ENCODE measurements at places on chromosomes 2 and 18.

- DNase-seq = no peak
Observed at GRCh38 chr18:73101977-73102376, 234.2 kb upstream of the NETO1 start.

DNA sequence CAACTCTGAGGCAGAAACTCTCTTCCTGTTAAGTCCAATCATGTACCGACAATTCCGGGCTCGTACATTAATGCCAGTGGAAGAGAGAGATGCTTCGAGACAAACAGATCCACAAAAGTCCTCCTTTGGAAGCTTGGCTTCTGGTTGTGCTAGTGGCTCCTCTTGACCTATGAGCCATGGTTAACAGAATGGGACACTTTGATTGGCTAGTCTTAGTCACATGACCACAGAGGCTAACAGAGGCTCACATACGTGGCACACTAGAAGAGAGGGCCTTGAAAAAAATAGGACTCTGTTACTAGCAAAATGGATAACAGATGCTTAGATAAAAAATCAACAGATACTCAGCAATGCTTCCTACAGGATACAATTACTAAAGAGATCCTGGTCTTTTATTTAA, 1211.9 kb upstream of the GYPC start:
- DNase-seq = no peak

DNA sequence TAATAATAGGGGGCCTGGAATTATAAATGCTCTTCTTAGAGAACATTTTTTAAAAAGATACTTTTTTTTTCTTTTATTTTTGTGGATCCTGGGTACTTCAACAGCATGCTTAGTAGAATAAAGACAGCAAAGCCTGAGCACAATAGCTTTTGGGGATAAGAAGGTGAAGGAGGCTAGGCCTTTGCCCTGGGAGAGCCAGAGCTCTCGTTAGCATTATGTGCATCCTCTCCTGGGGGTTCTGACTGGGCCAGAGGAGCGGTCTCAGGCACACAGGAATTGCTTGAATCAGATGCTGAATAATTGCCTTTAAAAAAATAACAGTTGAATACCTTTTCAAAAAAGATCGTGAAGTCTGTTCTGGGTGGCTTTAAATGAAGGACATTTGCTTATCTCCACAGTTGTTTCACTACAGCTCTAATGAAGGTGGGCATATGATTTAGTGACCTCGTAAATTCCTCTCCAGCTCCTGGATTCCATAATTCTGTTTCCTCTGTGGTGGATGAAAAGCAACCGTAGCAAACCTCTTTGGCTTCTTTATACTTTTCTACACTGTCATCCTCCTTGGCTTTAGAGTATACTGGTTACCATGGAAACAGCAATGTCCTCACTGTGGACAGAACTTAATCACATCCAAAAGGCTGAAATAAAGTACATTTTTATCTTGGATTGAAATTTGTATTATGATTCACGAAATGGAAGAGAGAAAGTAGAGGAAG, 133.8 kb downstream of the MAIP1 start:
- no peak for DNase-seq

GRCh38 chr2:67286981-67287759, 110.0 kb upstream of the ETAA1 start:
- DNase-seq = no peak

- DNase-seq = no peak
Observed at GRCh38 chr2:12430407-12431133, 286.2 kb upstream of the TRIB2 start.

- no peak for DNase-seq
Observed at GRCh38 chr18:28409811-28410210, 232.9 kb upstream of the CDH2 start.

GRCh38 chr2:220144411-220144810, 517.0 kb downstream of the SLC4A3 start:
- DNase-seq = no peak

DNA sequence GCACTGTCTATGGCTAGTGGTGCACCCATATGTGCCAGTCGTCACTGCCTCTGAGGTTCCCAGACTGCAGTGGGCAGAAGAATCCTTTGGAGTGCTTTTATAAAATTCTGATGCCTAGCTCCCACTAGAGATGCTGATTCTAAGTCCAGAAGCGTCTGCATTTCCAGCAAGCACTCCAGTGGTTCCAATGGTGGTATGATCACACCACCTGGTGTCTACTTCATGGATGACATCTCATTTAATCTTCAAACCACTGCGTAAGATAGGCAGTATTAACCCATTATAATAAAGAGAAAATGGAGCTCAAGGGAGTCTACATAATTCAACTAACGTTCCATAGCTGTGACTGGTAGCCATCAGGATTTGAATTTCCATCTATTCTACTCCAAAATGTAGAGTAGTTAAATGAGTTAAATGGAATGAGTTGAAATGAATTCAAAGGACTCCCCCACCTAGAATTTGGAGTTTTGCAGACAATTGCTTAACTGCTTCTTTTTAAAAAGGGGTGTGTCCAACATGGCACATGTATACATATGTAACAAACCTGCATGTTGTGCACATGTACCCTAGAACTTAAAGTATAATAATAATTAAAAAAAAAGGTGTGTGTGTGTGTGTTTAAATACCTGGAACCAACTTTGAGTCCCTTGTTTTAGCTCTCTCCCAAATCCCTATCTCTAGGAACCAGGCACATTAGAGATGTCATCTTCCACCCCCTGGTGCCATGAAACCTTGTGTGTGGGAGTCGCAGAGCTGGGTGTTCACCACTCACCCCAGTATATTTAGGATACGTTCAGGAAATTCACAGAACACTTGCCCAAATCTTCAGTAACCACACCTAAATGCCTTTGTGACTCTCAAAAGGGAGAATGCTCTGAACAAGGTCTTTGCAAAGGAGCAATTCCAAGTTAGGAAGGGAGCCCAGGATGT, 14.1 kb downstream of the LAMA3 start:
- DNase-seq = no peak

DNA sequence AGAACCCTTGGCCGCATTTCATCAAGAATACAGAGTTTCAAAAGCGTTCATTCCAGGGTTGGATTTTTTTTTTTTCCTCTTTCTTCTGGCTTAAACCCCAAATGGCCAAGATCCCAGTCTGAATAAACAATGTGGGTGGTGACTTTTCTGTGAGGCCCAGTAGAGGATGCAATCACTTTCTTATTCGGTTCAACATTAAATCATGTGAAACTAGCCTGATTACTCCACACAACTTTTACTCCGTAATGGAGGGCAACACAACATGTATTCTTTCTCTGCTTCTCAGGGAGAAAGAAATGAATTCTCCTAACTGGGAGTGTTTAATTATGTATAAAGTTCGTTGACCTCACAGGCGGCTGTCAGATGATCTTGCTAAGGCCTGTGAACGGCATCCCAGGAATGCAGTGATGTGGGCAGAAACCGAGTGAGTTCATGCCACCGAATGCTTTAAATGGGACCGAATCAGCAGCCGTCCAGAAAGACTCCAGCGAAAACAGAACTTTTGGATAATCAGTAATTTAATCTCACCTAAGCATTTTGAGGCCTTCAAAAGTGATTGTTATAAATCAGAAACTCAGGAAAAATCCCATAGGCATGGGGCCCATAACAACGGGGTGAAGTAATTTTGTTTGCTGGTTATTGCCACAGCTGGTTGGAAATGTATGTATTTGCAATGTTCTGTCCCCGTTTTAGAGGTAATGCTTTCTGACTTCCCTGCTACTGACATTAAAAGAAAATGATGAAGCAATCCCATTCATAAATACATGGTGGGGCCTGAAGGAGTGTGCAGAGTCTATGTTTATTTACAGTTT, 81.5 kb downstream of the BCL2 start:
- DNase-seq = no peak

DNA sequence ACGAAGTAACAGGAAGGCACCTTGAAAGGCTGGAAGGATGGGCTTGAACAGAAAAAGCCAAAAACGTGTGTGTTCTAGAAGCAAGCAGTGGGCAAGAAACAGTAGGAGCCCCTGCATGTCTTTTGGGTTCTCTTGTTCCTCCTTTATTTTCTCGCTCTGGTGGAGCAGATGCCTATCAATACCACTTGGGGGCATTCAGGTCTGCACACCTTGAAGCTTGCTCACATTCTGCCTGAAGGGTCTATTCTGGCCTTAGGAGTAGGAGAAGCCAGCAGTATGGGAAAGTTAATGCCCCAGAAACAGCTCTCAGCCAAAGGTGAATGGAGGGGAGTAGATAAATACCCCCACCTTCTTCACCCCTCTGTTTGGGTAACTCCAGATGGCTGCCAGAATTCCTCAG, 204.5 kb downstream of the TXNL1 start:
- no peak for DNase-seq

DNA sequence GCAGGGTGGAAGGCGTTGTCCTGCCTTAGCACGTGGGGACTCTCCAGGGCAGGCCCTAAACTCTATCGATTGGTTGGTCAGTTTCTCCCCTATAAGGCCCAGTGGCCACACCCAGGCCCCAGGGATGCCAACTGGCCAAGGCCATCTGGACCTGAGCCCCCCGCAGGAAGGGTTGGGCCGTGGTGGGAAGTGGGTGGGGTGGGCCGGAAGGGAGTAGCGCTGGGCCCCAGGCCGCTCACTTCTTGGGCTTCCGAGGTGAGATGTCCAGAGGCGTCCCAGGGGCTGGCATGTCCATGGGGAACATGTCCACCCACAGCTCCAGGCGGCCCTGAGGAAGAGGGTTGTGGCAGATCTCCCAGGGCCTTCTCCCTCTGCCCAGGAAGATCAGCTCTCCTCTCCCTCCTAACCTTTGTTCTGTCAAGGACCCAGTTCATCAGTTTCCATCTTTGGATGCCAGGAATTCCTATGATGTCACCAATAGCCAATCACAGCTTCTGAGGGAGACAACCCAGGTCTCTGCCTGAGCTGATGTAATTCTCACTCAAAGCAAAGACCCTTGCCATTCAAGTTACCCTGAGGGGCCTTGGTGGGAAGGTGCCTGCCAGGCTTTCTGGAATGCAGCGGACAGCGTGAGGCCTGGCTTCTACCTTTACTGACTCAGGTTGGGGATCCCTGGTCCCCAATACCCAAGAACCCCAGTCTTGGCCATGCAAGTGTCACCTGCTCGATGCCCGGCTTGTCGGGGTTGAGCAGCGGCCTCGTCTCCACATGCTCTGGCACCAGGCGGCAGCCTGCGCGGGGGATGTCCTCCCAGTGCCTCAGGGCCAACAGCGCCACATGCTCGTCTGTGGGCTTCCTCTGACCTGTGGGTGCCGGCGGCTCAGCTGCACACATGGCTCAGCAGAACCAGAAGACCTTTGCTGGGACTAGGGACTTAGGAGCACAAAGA, 14.4 kb downstream of the OTOF start:
- DNase-seq = no peak

DNA sequence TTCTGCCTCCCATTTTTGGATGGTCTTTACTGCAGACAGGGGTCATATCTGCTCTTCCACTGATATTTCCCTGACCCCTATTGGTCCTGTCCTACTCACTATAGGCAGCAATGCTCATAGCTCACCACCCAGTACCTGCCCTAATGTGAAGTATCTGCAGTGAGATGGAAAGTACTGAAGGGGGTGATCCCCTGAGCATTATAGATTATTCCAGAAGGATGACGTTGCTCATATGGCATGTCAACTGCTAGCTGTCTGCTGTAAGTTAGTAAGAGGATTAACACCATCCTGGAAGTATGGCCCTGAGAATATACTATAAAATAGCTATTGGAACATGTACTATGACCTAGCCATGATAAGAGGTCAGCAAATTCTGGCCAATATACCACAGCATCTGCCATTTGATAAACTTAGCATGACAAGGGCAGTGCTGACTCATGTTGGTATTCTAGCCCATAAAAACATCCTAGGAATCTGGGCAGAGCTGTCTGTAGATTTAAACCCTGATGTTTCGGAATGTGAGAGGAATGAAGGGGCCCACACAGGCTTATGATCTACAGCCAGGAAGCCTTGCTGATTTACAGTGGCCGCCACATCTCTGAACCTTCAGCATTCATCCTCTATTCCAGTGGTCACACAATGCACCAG, 451.4 kb downstream of the TNS1 start:
- no peak for DNase-seq

GRCh38 chr18:48914581-48915251, 36.0 kb downstream of the SMAD7 start:
- no peak for DNase-seq

DNA sequence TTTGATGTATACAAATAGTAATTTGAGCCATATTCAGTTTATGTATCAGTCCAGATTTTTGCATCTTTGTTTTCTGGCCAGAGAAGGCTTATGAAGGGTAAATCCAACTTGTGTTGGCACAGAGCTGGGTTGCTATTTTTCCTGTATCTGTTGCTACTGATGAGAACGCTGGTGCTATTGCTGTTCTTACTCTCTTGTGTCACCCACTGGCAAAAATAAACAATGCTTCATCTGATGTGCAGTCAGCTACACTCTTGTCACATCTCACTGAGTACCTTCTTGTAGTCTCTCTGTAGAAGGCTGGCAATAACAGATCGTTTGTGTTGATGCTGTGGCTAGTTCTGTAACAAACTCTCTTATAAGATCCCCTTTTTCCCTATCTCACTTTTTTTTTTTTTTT, 323.4 kb downstream of the CDH19 start:
- no peak for DNase-seq

DNA sequence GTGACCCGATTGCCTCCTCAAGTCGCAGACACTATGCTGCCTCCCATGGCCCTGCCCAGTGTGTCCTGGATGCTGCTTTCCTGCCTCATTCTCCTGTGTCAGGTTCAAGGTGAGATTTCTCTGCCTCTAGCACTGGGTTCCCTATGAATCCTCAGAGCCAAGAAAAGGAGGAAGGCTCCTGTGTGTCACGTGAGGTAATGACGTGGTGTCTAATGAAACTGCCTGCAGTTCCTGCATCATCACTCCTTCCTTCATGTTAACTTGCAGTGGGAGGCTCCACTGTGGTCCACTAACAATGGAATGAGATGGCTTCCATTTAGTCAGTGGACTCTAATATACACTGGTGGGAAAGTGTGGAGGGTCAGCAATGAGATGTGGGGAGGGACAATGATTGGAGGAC, 559 bp downstream of the REG3G start:
- no peak for DNase-seq

DNA sequence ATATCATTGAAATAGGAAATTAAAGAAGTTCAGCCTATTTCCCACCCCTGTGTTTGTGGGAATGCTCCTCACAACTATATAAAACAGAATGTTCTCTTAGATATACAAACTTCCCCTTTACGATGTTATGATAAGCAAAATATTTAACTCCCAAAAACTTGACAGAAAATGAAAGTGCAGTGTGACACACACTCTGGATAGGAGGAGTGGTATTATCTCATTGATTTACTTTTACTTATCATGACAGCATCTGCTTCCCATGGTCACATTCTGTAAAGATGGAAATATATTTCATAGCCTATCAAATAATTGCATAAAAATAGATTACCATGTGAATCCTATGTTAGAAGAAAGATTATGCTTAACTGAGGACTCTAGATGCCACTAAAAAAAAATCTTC, 96.6 kb upstream of the STK17B start:
- DNase-seq = no peak

- no peak for DNase-seq
Observed at GRCh38 chr2:231132129-231132528, 7.3 kb upstream of the HTR2B start.

- DNase-seq = no peak
Observed at GRCh38 chr2:3490191-3491170, 28.9 kb downstream of the ADI1 start.

GRCh38 chr2:44796771-44797170, 144.7 kb upstream of the SIX3 start:
- no peak for DNase-seq

- no peak for DNase-seq
Observed at GRCh38 chr2:236402033-236402790, 138.0 kb upstream of the ASB18 start.

GRCh38 chr2:25894135-25894830, 16.0 kb upstream of the ASXL2 start:
- DNase-seq = no peak

- no peak for DNase-seq
Observed at GRCh38 chr2:66428986-66429612, 5.8 kb upstream of the MEIS1 start.
